ENCODE measurements at places on chromosomes 5 and 9.

GRCh38 chr5:15391704-15392397 lies 108.1 kb upstream of the FBXL7 start:
- no peak for DNase-seq

DNA sequence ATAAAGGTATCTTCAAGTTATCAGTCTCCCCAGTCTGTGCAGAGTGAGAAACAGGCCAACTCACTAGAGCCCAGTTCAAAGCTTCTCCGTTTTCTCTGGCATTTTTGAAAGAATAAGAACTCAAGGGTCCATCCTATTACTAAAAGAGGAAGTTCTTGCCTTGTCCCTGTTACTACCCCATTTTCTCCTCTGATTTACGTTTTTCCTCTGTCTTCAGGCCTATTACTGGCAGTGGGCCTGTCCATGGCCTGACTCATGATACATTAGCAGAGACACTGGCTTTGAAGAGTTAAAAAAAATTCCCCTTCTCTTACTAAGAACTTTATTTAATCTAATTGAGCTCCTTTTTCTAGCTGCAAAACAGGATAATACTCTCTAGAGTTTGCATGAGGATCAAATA lies 624.0 kb upstream of the KLF4 start:
- DNase-seq: no peak

GRCh38 chr5:52684051-52684450 lies 103.7 kb upstream of the ITGA1 start:
- DNase-seq: no peak

GRCh38 chr5:75062925-75063531 lies 10.7 kb upstream of the GCNT4 start:
- no peak for DNase-seq

DNA sequence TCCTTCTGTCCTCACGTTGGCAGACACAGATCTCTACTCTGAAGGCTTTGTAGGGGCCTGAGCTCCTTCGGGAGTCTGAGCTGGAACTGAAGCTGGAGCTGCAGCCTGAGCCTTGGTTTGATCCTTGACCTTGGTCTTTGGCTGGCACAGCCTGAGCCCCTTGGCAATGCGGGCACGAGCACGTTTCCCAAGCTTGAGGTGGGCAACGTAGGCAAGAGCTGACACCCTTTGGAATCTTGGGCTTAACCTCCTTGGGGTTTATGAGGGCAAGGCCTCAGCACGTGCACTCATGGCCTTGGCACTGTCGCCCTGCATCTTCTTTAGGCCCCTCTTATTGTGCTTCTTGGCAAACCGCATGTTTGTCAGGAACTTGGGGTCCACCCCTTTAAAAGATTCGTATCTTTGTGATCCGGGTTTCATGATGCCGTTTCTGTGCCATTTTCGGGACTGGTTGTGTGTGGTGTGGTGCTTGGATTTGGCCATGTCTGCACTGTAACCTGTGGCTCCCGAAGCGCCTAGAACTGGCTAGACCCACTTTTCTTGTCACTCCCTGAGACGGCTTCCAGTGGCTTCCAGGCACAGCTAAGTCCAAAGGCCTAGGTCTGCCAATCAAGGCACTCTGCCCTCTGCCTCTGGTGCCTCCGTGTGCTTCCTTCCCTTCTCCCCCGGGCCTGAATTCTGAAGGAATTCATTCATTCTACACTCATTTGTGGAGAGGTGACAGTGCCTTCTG lies 1.4 kb downstream of the SUSD1 start:
- DNase-seq: no peak

DNA sequence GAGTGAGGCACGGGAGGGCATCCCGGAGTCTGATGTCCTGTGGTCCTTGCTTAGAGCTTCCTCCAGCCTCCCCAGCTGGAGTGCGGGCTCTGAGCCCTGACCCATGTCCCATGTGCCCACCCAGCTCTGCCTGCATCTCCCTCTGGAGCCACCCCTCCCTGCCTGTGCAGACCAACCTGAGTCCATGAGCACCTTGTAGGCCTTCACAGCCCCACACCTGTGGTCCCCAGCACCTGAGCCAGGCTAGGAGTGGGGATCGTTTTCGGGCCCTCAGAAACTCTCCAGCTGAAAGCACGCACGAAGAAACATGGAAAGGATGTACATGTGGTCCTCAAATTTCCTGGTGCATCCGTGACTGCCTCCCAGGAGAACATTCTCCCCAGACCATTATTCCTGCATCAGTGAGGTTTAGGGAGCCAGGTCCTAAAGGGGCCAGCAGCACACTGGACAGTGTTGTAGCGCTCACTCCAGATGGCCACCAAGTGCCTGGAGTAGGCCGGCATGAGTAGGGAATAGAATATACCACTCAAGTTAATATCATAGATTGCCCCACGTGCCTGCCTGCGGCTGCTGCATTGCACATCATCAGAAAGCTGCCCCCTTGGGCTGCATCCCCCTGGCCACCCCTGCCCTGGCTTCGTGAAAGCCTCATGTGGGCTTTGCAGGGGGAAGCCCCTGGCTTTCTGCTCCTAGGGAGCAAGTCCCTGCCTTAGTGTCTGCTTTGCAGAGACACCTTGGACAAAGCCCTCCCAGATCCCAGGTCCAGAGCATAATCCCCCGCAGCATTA lies 80.6 kb downstream of the WNK2 start:
- DNase-seq: no peak

DNA sequence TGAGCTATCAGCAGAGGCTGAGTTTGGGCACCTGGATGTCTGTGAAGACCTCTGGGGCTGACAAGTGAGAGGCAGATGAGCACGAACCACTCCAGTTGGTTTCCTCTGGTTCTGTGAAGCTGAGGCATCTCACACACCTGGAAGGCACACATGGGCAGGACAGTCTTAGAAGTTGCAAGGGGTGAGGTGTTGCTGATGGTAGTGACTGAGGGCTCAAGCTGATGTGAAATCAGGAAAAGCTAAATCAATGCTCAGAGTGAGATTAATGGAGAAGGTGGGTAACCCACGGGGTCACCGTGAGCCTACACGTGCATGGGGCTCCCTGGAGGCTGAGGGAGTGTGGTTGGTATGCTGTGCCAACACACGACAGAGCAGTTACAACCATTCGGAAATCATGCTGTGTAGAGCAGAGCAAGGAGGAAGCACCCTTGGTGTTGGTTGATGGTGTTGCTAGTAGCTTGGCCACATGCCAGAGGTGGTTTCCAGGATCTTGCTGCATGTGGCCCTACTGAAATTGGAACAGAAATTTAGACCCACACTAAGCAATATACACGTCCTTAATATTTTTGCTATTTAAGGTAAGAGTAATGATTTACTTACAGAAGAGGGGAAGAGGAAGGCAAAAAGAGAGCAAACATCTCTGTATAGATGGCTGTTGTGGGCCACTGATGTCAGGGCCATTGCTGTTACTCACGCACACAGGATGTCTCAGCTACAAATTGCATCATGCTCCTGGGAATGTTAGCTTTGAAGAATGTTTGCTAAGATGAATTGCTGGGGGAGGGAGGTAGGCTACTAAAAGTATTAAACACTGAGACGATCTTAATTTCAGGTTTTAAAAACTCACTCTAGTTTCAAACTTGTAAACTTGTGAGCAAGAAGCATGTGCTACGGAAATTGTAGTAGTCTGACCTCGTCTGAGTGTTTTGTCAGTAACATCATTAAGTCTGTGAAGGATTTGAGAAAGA lies 170.5 kb downstream of the ARHGEF28 start:
- DNase-seq: no peak

DNA sequence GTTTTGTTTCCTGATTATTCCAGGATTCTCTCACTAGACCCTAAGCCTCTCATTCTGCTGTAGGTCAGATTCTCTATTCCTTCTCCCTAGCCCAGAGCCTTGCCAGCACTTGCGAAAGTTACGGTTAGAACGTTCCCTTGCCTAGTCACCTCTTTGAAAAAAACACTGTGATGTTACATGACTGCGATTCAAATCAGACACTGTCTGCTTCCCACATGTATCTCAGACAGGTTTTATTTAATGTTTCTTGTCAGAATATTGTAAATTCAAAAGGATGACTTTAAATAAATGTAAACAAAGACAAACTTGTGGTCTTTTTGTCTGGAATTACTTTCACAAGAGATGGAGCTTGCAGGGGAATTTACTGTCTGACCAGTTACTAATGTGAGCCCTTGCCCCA lies 116.5 kb upstream of the OTULINL start:
- no peak for DNase-seq

GRCh38 chr5:157219491-157220271 lies 39.0 kb downstream of the ITK start:
- DNase-seq: no peak

GRCh38 chr5:140565780-140566095 lies 1.1 kb downstream of the SLC35A4 start:
- DNase-seq: no peak

DNA sequence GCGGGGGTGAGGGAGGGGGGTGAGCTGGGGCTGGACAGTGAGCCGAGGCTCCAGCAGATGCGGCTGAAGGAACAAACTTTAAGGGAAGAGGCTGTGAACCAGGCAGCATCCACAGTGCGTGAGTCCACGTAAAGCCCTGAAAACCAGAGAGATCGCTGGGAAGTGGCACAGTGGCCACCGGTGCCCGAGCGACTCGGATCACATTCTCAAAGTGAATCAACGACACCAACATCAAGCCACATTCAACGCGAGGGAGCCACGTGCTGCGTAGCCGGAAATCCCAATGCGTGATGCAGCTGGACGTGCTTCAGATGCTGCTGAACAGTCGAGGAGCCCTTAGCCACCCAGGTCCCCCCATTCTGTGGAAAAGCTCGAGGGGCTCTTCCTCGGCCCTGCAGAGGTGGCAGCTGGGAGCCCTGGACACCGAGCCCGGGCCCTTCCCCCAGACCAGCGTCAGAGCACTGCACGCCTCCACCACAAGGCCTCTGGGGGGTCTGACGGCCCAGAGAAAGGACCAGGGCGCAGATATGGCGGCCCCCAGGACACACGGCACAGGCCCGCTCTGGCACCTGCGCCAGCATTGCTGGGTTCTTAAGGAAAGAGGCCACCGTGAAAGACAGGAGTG lies 53.7 kb upstream of the EXOC3 start:
- no peak for DNase-seq

- no peak for DNase-seq
Observed at GRCh38 chr9:33908749-33909148, 91.8 kb downstream of the UBE2R2 start.

- no peak for DNase-seq
Observed at GRCh38 chr5:157836121-157836753, 22.7 kb downstream of the CLINT1 start.

GRCh38 chr9:75116306-75116705 lies 28.0 kb downstream of the OSTF1 start:
- no peak for DNase-seq

- no peak for DNase-seq
Observed at GRCh38 chr5:89289604-89290003, 406.6 kb upstream of the MEF2C start.

DNA sequence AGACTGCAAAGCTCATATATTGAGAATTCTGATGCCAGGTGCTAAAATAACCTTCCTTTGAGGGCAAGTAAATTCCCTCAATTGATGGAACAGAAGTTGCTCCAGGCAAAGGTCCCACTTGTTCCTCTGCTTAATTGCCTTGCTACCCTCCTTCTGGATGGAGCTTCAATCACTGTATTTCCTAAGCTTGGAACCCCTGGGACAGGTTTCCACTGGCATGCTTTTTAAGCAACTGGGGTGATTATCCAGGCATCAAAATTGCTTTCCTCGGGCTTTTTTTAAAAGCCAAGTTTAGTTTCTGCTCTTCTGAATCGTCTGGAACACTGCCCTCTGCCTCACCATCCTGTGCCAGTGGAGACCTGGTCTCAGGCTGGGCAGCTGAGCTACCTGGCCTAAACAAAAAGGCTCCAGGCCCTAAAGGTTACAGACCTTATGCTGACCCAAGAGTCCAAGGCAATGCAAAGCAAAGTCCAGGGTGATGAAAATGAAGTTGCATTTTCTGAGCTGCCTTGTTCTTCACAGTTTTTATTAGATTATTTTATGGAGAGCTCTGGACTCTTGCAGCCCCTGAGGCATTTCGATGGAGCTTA lies 167.9 kb upstream of the CD180 start:
- DNase-seq: no peak

- DNase-seq: no peak
Observed at GRCh38 chr5:151068433-151069197, 12.2 kb downstream of the TNIP1 start.

- no peak for DNase-seq
Observed at GRCh38 chr5:60210810-60211209, 317.3 kb upstream of the PDE4D start.

GRCh38 chr5:64818245-64818644 lies 49.5 kb downstream of the CWC27 start:
- DNase-seq: no peak

DNA sequence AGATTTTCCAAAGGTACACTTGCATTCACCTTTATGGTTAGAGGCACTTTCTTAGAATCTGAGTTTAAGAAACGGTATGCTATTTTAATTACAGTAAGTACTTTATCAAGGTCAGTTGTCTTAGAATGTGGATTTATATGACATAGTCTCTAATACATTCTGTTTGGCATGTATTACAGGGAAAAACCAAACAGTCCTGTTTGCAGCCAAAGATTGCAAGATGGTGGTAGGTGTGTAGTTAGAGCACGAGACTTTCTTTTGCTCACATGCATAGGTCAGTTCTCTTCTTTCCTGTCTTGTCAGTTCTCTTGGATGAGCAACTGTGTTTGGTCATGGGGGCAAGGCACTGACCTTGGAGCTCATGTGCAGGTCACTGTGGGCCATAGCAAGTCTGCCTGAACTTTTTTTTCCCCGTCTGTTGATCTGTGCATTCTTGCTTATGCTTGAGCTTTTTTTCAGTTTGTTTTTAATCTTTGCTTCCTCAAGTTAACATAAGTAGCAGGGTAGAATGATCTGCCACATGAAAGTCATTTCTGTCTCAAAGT lies 20.6 kb downstream of the ZSWIM6 start:
- DNase-seq: no peak

DNA sequence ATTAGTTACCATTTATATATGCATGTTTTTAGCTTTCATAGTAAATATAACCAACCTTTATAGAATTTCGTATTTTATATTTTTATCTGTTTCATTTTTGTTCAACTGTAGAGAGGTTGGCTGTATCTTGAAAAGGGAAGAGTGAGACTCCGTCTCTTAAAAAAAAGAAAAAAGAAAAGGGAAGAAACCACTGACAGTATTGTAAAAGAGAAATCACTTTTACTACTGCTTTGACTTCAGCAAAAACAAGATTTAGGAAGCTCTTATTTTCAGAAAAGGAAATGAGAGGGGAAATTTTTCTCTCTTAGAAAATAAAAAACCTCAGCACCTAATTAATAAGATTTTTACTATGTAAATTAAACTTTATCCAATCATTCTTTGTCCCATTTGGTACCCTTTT lies 14.4 kb downstream of the POLK start:
- no peak for DNase-seq

DNA sequence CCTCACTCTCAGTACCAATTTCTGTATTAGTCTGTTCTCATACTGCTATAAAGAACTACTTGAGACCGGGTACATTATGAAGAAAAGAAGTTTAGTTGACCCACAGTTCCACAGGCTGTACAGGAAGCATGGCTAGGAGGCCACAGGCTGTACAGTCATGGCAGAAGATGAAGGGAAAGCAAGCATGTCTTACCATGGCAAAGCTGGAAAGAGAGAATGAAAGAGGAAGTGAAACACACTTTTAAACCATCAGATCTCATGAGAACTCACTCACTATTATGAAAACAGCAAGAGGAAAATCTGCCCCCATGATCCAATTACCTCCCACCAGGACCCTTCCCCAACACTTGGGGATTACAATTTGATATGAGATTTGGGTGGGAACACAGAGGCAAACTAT lies 698.8 kb downstream of the CDH9 start:
- DNase-seq: no peak

GRCh38 chr5:9553561-9553960 lies 7.7 kb upstream of the SEMA5A start:
- no peak for DNase-seq

- DNase-seq: no peak
Observed at GRCh38 chr5:131379723-131380122, 115.9 kb downstream of the CDC42SE2 start.
